Activated CD8-positive, alpha-beta T cell treated with anti-CD3 and anti-CD28 coated beads for 36 hours (primary cell): ENCODE measurements at places on chromosomes 12 and 14. TPM values are rescaled to one million over a fixed set of nuclear protein-coding genes. Genes with fewer than 3 reads are reported as not detected.

- H3K4me3 ChIP-seq = no peak overlapping the region
- no peaks in the 10 kb centered on the region for H3K36me3 ChIP-seq
- H3K27ac ChIP-seq = no peak overlapping the region
- DNase-seq = no peak
Measured at GRCh38 chr12:118842866-118843265, 138.5 kb upstream of the SRRM4 start.

Gene EXOC3L4
- not detected for total RNA-seq

Gene CDH24
- total RNA-seq = 0.69 TPM

DNA sequence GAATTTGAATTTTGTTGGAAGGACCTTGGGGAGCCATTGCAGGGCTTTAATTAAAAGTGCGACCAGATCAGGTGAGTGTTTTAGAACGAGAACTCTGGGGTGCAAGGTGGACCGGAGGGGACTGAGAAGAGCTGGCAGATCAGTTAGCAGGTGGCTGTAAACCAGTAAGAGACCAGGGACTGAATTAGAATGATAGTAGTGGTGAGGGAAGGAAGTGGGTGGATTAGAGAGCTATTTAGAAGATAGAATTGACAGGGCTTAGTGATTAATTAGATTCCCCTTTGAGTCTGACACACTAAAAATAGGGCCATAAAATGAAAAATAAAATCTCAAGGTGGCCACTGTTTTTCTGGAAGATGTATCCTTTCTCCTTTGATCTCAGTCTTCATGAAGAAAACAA, 44.8 kb downstream of the PLXNC1 start:
- H3K4me1 ChIP-seq = peaks cover 6% of the 10 kb centered on the region
- no peak for DNase-seq
- peaks cover 27% of the 10 kb centered on the region for H3K36me3 ChIP-seq
- no peak overlapping the region for H3K27ac ChIP-seq
- no peaks in the 10 kb centered on the region for H3K27me3 ChIP-seq

GRCh38 chr12:77232045-77232444, 166.7 kb upstream of the E2F7 start:
- H3K4me1 ChIP-seq = no peaks in the 10 kb centered on the region
- no peak overlapping the region for H3K4me3 ChIP-seq
- no peaks in the 10 kb centered on the region for H3K36me3 ChIP-seq
- no peaks in the 10 kb centered on the region for H3K27me3 ChIP-seq
- H3K27ac ChIP-seq = no peak overlapping the region

DNA sequence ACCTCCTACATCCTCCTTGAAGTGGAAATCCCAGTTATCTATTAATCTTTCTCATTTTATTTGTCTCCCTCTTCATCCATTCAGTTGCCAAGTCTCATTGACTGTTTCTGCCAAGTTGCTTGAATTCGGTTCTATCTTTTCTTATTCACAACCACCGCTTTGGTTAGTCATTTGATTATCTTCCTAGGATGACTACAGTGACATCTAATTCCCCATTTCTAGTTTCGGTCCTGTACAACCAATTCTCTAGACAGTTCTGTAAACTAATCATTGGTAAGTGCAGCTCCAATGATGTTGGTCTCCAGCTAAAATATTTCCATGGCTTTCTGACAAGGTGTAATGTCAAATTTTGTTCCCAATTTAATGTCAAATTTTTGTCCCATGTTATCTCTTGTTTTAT, 220.1 kb downstream of the ADAMTS20 start:
- DNase-seq = no peak
- H3K27me3 ChIP-seq = no peaks in the 10 kb centered on the region

Gene PYGL
- total RNA-seq = 1.6 TPM

- no peak overlapping the region for H3K4me3 ChIP-seq
- peaks cover 1% of the 10 kb centered on the region for H3K27me3 ChIP-seq
- H3K4me1 ChIP-seq = no peaks in the 10 kb centered on the region
- no peaks in the 10 kb centered on the region for H3K36me3 ChIP-seq
- H3K27ac ChIP-seq = no peak overlapping the region
Measured at GRCh38 chr14:54000341-54000811, 43.8 kb upstream of the BMP4 start.

- no peak overlapping the region for H3K27ac ChIP-seq
- DNase-seq = no peak
- no peak overlapping the region for H3K4me3 ChIP-seq
- H3K4me1 ChIP-seq = no peaks in the 10 kb centered on the region
Measured at GRCh38 chr12:122668268-122668667, 34.9 kb downstream of the HCAR2 start.

- no peak overlapping the region for H3K4me3 ChIP-seq
- H3K36me3 ChIP-seq = no peaks in the 10 kb centered on the region
- H3K4me1 ChIP-seq = no peaks in the 10 kb centered on the region
- DNase-seq = no peak
- no peak overlapping the region for H3K27ac ChIP-seq
Measured at GRCh38 chr14:53638966-53639365, 317.7 kb downstream of the BMP4 start.

Gene RAB21
- 88.6 TPM for total RNA-seq

- H3K27ac ChIP-seq = no peak overlapping the region
- no peak overlapping the region for H3K4me3 ChIP-seq
- no peak for DNase-seq
- H3K4me1 ChIP-seq = no peaks in the 10 kb centered on the region
- no peaks in the 10 kb centered on the region for H3K27me3 ChIP-seq
- H3K36me3 ChIP-seq = no peaks in the 10 kb centered on the region
Measured at GRCh38 chr14:99531251-99532096, 50.3 kb downstream of the CCNK start.

DNA sequence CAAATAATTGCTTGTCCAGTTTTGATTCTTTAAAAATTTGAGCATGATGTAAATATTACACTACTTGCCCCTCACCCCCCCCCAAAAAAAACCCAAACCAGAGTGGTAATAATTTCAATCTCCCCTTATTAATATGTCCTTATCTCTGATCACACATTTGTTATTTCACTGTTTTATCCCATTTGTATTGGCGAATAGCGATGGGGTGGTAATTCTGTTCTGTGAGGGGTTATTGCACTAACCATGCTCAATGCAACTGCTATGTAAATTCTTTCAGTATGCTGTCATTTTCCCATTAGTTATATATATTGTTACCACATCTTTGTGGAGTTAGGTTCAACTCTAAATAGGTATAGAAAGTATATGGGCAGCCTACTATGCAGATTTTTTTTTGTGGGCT, 1.1 kb downstream of the RIMKLB start:
- H3K36me3 ChIP-seq = no peaks in the 10 kb centered on the region
- DNase-seq = no peak
- peaks cover 20% of the 10 kb centered on the region for H3K4me1 ChIP-seq

- peaks cover 20% of the 10 kb centered on the region for H3K4me1 ChIP-seq
- no peak for DNase-seq
- H3K4me3 ChIP-seq = no peak overlapping the region
- H3K27me3 ChIP-seq = peaks cover 7% of the 10 kb centered on the region
- no peak overlapping the region for H3K27ac ChIP-seq
Measured at GRCh38 chr12:24852420-24852819, 96.5 kb downstream of the BCAT1 start.

DNA sequence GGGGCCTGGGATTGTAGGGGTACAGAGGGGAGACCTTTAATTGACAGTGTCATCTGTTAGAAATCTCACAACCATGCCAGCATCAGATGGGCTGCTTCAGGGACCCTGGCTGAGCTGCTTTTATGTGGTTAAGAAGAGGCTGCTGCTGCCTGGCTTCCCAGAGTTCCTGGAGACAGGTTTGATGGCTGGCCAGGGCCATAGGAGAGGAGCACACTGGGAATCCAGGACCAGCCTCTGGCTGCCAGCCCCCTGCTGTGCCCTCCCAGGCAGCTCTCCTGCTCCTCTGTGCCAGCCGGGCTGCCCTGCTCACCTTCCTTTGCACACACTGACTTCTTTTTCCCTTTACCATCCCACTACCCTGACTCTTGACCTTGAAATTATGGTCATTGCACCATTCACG, 507 bp upstream of the KRT73 start:
- H3K4me3 ChIP-seq = no peak overlapping the region
- DNase-seq = no peak
- H3K27ac ChIP-seq = no peak overlapping the region
- H3K4me1 ChIP-seq = peaks cover 44% of the 10 kb centered on the region

GRCh38 chr12:28575593-28576205, 385.4 kb downstream of the CCDC91 start:
- no peaks in the 10 kb centered on the region for H3K36me3 ChIP-seq
- H3K27ac ChIP-seq = no peak overlapping the region
- no peaks in the 10 kb centered on the region for H3K27me3 ChIP-seq
- no peak for DNase-seq
- H3K4me1 ChIP-seq = no peaks in the 10 kb centered on the region

GRCh38 chr12:87812030-87812429, 217.2 kb downstream of the C12orf50 start:
- no peaks in the 10 kb centered on the region for H3K27me3 ChIP-seq
- H3K4me3 ChIP-seq = no peak overlapping the region
- H3K27ac ChIP-seq = no peak overlapping the region

Gene PIK3C2G
- total RNA-seq = not detected
